Activated T-helper 1 cell treated with anti-CD3 and anti-CD28 coated beads, Interleukin-12 subunit alpha, Interleukin-12 subunit beta, Interleukin-2, Interleukin-4 antibody, amounts not matched to agents 30 ng/mL and 10 ng/mL and 1 ng/mL, durations not matched to agents 14 hours and 24 hours and 36 hours (primary cell): ENCODE measurements at places on chromosomes 4 and X. TPM values are rescaled to one million over a fixed set of nuclear protein-coding genes. Genes with fewer than 3 reads are reported as not detected.

Gene EGF
- not detected in 2 replicates for total RNA-seq

Gene PCDH18
- total RNA-seq: not detected in 2 replicates

Gene SULT1E1
- total RNA-seq: not detected in 2 replicates

Gene CFAP99
- total RNA-seq: not detected in 2 replicates

Gene CDKL5
- total RNA-seq: 0.69 and 0.73 TPM in 2 replicates

Gene FAM133A
- not detected in 2 replicates for total RNA-seq

DNA sequence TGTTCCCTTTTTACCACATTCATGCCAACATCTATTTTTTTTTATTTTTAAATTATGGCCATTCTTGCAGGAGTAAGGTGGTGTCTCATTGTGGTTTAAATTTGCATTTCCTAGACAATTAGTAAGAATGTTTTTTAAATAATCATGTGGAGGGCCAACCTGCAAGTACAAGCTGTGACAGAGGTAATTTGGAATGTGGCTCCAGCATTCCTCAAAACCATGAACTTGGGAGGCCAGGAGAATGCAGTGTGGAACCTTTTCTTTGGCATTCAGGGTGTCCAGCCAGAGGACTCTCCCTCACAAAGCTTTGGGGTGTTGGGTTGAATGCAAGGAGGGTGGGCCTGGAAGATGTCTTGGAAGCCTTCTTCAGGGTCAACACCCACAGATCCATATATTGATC, 7.3 kb upstream of the TMEM185A start:
- DNase-seq: no peak

GRCh38 chr4:109233570-109233969, 68.9 kb downstream of the COL25A1 start:
- no peak for DNase-seq

DNA sequence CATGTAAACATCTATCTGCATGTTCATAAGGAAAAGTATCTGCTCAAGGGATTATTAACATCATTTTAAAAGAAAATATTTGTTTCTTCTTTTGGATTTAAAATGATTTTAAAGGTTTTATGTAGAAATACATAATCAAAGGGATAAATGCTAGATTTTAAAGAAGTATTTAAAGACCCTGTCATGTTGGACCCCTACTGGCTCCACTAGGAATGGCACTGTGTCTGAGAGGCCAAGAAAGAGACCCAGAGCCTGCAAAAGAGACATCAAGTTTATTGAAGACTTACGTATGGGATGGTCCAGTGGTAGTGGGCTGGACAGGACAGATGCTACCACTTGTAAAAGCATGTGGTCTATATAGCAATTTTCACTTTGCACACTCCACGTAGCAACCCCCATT, 78.7 kb upstream of the PCDH18 start:
- DNase-seq: no peak

- no peak for DNase-seq
Measured at GRCh38 chrX:49029876-49030275, 13.3 kb downstream of the TFE3 start.

DNA sequence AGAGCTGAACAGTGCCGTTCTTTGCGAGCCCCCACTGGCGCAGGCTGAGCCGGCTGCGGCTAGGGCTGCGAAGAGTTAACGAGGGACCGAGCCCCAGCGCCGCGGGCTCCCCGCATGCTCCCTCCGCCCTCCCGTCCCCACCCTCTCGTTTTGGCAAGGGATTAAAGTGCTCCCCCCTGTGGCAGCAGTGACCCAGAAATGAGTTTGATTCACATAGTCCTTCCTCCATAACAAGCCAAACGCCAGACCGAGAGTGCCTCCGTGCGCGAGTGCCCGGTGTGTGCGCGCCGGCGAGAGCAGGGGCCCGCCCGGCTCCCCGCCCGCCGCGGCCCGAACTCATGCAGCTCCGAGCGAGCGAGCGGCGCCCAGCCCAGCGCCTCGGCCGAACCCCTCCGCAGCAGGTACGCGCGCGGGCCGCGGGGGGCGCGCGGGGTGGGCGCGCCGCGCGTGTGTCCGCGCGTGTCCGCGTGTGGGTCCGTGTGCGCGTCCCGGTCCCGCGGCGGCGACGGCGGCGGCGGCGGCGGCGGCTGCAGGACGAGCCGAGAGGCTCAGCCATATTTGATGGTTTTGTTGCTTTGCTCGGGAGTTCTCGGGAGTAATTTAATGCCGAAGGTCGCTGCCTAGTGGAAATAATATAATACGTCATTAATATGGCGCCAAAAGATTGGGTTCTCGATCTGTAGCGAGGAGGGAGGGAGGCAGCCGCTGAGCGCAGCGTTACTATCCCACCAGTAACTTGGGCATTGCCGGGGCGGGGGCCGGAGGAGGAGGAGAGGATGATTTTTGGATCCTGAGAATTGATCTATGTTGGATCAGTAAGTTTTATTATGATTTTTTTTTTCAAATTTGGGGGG, at the start of gene JADE1:
Gene JADE1, plus strand, starts transcription at position 224 of the 854 bp plus-strand sequence. CDS start 22,059 bp downstream, outside the sequence.
- DNase-seq: peak; percentile 83

DNA sequence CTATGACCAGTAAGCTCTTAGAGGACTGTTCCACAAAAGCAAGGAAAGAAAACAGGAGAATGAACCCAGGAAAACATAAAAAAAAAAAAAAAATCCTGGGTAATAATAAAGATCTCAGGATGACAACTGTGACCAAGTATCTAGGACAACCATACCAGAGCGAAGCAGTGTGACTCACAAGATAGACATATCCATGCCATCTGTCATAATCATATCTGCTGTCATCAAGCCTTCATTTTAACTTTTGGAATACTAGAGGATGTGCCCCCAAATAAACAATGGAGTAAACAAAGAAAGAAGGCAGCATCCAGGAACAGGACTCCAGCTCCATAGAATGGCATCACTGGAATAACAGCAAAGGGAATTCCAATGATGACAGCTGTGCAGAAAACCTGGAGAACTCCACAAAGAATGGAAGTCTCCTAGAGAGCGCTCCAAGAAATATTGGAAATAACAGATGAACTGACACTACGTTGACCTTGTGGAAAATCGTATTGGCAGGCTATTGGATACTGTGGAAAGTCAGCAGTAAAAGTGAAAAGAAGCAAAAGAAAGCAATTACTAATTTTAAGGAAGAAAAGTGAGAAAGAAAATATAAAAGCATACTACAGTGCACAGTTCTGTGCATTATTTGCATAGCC, 35.3 kb downstream of the HPGDS start:
- DNase-seq: no peak

DNA sequence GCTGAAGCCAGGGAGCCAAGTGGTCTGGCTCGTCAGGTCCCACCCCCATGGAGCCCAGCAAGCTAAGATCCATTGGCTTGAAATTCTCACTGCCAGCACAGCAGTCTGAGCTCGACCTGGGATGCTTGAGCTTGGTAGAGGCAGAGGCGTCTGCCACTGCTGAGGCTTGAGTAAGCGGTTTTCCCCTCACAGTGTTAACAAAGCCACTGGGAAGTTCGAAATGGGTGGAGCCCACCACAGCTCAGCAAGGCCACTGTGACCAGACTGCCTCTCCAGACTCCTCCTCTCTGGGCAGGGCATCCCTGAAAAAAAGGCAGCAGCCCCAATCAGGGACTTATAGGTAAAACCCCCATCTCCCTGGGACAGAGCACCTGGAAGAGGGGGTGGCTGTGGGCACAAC, 353.8 kb downstream of the NAP1L3 start:
- no peak for DNase-seq

DNA sequence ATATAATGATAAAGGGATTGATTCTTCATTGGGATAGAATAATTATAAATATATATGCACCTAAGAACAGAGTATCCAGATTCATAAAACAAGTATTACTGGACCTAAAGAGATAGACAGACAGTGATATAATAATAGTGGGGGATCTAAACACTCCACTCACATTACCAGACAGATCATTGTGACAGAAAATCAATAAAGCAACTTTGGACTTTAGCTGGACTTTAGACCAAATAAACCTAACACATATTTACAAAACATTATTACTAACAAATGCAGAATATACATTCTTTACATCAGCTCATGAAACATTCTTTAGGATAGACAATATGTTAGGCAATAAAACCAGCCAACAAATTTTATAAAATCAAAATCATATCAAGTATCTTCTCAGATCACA, 14.6 kb downstream of the AGTR2 start:
- DNase-seq: no peak

- DNase-seq: no peak
Measured at GRCh38 chr4:132218406-132218805, 930.7 kb upstream of the PCDH10 start.

DNA sequence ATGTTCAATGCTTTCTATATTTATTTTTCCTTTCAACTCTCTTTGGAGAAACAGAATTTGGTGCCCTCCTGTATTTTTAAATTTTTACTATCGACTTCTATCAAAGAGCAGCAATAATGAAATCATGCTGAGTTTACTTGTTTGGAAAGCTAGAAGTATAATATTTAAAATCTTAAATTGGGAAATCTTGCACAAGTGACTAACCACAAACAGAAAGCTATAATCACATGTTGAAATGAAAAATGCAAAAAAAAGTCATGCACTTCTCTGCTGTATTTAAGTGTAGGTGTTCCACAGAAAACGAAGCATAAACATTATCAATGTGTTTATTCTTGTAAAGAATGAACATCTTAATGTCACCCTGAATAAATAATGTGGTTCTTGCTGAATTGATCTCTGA, 306.1 kb downstream of the PCDH18 start:
- no peak for DNase-seq

DNA sequence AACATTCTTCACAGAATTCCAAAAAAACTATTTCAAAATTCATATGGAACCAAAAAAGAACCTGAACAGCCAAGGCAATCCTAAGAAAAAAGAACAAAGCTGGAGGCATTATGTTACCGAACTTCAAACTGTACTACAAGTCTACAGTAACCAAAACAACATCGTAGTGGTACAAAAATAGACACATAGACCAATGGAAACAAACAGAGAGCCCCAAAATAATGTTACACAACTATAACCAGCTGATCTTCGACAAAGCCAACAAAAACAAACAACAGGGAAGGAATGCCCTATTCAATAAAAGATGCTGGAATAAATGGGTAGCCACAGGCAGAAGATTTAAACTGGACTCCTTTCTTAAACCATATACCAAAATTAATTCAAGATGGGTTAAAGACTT, 1189.6 kb downstream of the PCDH18 start:
- no peak for DNase-seq

- no peak for DNase-seq
Measured at GRCh38 chr4:27703771-27704170, 843.1 kb downstream of the STIM2 start.

DNA sequence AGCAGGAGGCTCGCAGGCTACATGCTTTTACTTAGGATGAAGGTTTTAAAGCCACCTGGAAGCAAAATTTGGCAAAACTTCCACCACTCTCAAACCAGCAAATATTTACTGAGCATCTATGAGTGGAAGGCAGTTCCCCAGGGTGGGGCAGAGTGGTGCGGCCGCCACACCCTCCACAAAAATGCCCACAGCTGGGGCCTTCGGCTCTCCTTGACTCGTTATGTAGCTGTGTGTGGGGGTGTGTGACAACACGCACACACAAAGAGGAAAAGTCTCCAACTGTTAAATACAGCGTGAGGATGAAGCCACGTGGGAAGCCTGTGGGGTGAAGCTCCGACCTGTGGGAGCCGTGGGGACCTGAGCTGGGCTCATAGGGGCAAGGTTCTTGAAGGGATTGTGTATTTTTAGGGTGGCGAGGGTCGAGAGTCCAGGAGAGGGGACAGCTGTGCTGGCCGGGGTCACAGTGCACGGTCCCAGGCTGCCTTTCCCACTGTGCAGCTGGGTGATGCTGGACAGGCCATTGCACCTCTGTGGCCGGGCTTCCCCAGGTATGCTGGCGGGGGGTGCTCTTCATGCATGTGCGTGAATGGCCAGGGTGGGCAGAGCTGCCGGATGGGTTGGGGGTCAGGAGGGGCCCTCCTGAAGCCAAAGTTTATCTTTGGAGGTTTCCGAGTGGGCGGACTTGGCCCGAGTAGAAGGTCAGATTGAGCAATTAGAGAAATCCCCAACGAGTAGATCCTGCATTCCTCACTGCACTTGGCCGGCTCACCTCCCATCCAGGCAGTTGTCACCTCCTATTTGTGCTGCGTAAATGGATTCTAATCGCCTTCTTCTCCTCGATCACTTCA, 25.4 kb downstream of the SORCS2 start:
- DNase-seq: no peak
